Activated CD4-positive, CD25-positive, alpha-beta regulatory T cell (primary cell): ENCODE measurements at places on chromosomes 12 and 14.

DNA sequence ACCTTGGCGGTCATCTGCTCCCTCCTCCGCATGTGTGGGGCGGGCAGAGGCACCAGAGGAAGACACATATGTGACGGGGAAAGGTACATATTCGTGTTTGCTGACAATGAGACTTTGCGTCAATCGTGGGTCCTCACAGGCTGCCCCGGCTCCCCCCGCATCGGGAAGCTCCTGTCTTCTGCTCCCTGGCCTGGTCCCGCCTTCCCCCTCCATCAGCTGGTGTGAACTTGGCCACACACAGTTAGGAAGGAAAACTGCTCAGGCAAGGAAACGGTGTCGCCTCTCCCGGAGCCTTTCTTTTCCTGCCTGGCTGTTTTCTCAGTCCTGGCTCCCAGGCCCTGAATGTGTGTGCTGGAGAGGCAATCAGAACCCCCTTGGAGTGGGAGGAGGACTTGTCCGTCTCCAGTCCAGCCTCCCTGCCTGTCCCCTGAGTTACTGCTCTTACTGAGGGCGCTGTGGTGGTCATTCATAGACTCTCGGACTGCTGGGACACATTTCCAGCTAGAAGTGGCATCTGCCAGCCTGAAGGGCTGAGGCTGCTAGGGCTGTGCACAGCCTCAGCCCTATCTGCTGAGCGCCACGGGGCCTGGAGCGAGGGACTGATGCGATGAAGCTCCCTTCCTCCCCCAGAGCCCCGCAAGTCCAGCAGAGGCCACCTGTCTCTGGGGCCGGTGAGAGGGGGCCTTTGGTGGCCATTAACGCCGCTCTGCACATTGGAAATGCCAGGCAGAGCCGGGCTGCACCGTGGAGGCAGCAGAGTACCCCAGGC is 44.2 kb upstream of the TSPAN9 start:
- no peak for DNase-seq

GRCh38 chr14:95290871-95291431 is 28.8 kb downstream of the CLMN start:
- DNase-seq: no peak

GRCh38 chr12:31850268-31850667 is 108.9 kb upstream of the RESF1 start:
- no peak for DNase-seq

DNA sequence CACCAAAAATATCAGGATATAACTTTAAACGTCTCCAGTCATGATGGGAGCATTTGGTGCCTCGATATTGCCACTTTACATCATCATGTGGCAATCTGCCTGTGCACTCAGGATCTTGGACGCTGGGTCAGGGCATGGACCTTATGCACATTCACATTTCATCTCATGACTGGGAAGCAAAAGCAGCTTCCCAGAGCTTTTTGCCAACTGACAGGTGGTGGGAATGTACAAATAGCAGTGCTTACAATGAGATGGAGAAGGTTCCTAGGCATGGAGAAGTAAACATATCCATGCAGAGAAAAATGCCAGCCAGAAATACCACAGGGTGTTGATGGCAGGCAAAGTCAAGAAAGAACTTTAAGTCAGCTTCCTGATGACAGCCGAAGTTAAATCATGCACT is 30.3 kb downstream of the EFCAB11 start:
- no peak for DNase-seq

DNA sequence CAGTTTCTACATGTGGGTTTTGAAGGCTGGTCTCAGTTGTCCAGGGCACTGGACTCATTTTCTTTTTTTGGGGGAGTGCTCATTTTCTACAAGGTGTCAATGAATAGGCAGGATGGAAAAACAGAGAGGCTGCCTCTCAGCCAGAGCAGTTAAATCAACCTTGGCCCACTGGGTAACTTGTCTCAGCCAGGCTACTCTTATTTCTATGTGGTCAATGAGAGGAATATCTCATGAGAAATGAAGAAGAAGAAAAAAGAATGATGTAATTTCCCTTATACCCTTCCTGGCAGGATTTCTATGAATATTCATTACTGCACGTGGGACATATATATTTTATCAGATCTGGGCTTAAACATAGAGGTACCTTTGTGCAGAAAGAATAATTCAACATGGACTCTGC is 155.2 kb upstream of the E2F7 start:
- DNase-seq: no peak

DNA sequence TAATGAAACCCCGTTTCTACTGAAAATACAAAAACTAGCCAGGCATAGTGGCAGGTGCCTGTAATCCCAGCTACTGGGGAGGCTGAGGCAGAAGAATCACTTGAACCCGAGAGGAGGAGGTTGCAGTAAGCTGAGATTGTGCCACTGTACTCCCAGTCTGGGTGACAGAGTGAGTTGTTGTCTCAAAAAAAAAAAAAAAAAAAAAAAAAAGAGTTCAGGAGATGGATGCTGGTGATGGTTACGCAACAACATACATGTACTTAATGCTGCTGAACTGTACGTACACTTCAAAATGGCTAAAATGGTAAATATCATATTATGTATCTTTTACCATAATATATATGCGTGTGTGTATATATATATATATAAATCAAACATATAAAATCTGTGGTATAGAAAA is 29.0 kb downstream of the ACTN1 start:
- no peak for DNase-seq

- no peak for DNase-seq
Observed at GRCh38 chr14:105879867-105880561, 353.6 kb downstream of the TMEM121 start.

GRCh38 chr14:102914474-102915291 is 7.8 kb upstream of the AMN start:
- DNase-seq: no peak

GRCh38 chr12:57280211-57281062 is 29.4 kb upstream of the STAC3 start:
- DNase-seq: peak; percentile 40

DNA sequence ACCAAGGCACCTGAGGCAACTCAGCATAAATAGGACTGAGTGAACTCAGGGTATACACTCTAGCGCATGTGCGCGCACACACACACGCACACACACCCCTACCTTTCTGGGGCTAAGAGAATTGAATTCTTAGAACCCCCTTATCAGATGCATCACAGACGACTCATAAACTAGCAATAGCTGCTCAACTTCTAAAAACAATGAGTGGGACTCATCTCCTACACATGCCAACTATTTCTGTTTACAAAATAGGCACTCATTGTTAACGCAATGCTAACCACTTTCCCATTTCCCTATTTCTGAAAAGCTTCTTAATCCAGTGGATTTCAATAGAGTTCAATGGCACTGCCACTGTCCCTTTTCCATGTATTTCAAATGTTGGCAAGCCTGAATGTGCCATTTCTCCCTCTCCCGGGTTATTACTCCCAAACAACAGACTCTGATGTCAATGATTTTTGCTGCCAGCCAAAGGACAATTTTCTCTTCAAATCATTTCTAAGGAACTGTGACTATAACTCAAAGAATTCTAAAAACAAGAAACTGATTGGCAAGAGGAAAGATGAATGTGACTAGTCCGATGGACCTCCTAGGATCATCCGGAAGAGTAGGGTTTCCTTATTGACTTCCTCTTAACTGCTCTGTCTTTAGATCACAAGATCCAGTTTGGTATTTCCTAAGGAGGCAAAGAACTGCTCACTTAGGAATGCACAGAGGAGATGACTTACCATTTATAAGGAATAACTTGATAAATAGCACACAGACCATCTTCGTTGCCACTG is 48.8 kb downstream of the SLC38A1 start:
- DNase-seq: peak; percentile 61

DNA sequence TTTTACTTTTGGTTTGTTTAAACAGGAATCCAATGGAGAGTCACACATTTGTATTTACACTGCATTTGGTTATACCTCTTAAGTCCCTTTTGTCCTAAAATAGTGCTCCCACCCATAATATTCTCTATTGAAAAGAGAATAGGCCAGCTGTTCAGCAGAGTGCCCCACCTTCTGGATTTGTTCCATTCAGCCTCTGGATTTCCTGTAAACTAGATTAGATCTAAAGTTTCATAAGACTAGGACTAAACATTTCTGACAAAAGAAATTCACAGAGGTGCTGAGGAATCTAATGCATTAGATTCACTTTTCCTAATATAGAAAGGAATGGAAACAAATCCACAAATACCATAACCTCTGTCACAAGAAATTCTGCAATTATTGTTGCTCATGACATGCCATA is 38.1 kb downstream of the GCH1 start:
- DNase-seq: no peak

- no peak for DNase-seq
Observed at GRCh38 chr12:51621156-51621922, 30.3 kb downstream of the SCN8A start.

GRCh38 chr12:113936460-113936859 is 29.7 kb downstream of the RBM19 start:
- DNase-seq: no peak

GRCh38 chr12:51869931-51870330 is 18.0 kb upstream of the ANKRD33 start:
- no peak for DNase-seq

- DNase-seq: no peak
Observed at GRCh38 chr14:29944091-29944490, 16.4 kb upstream of the PRKD1 start.

- no peak for DNase-seq
Observed at GRCh38 chr12:132542661-132543060, 52.7 kb downstream of the FBRSL1 start.

DNA sequence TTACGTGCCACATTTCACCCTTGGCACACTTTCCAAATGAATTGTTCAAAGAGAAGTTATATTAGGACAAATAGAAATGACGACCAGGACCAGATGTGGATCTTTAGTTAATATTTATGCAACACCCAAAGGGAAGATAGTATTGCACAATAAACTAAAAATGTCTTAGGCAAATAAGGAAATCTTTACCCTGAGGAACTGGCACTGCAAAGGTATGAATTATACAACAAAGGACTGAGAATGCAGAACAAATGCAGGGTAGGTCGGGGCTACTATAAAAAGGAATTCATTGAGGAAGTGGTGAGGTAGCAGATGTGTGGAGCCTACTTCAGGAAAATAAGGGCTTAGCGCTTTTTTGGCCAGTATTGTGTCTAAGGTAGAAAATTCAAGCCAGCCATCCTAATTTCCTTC is 3.9 kb upstream of the TMTC2 start:
- no peak for DNase-seq

- no peak for DNase-seq
Observed at GRCh38 chr12:128318341-128318740, 51.4 kb downstream of the TMEM132C start.

GRCh38 chr14:71588576-71589215 is 343.5 kb upstream of the RGS6 start:
- DNase-seq: no peak

DNA sequence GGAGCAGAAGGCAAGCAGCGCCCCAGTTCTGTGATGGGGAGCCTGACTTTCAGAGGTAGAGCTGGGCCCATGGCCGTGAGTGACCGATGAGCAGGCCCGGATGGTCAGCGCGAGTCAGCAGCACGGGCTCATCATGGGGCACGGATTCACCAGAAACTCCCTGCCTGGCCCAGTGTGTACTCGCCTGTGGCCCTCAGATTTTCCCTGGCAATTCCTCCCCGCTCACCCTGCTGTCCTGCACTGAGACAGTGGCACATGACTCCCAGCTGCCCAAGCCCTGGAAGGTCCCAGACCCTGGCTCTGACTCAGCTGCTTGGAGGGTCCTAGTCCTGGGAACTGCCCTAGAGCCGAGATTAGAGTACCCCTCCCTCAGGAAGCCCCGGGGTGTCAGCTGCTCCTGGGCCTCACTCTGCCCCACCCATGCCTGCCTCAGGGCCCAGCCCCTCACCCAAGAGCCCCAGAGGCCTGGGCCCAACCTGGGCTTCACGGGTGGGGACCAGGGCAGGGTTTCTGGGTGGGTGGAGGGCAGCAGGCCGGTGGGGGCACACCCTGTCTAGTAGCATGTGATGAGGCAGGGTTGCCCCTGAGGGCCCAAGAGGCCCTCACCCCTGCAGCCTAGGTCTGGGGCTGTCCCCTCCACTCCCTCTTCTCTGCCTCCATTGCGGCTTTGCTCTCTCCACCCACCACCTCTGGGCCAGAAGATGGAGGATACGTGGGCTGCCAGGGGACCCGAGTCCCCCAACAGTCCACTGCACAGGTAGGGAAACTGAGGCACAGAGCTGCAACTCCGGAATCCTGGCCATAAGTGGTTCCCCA is 8.4 kb downstream of the TRMT61A start:
- no peak for DNase-seq

- DNase-seq: no peak
Observed at GRCh38 chr14:54174457-54174856, 217.8 kb upstream of the BMP4 start.

DNA sequence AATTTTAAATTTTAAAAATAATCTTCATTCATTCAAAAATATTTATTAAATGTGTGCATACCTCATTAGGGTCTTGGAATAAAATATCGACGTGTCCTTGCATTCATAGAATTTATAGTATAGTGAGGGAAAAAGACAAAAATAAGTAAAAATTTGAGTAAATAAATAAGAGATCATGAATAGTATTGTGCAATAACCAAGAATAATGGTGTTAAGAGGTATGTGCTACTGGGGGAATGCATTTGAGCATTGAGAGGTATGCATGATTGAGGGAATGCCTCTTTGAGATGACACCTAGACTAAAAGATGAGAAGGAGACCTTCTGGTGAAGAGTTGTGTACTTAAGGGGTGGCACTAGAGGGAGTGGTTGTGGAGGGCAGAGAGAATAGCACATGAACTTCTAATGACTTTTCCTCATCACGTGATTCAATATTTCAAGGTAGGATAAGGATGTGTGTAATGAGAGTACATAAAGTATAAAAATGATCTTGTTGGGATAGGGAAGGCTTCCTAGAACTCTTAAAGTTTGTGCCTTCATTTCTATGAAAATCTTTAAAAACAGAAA is 18.8 kb upstream of the CATSPERB start:
- no peak for DNase-seq

- peak; percentile 35 for DNase-seq
Observed at GRCh38 chr14:68824517-68825347, 31.9 kb upstream of the ZFP36L1 start.
